ENCODE measurements at places on chromosomes 3 and 15. TPM values are rescaled to one million over a fixed set of nuclear protein-coding genes. Genes with fewer than 3 reads are reported as not detected.

DNA sequence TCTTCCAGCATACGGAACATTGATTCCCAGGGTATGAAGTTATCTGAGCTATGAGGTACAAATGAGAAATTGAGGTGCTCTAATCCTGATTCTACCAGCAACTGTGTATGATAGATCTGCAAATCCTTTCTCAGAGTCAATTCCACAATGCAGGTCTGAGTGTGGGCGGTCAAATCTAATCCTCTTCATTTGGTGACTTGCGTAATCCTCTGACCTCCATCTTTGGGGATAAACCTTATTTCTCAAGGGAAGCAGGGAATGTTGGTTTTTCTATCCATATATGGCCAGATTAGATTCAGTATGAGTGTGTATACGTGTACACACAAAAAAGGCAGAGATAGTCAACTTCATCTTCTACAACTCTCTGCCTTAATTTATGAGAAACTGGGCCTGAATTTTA, 348.4 kb upstream of the IL12A start:
- H3K36me3 ChIP-seq, result no peaks in the 10 kb centered on the region
- 0 out of 2 replicates have a peak, but pooled peaks cover 3% of the 10 kb centered on the region for H3K4me1 ChIP-seq
- no peak for DNase-seq
- H3K27ac ChIP-seq, result no peak overlapping the region

DNA sequence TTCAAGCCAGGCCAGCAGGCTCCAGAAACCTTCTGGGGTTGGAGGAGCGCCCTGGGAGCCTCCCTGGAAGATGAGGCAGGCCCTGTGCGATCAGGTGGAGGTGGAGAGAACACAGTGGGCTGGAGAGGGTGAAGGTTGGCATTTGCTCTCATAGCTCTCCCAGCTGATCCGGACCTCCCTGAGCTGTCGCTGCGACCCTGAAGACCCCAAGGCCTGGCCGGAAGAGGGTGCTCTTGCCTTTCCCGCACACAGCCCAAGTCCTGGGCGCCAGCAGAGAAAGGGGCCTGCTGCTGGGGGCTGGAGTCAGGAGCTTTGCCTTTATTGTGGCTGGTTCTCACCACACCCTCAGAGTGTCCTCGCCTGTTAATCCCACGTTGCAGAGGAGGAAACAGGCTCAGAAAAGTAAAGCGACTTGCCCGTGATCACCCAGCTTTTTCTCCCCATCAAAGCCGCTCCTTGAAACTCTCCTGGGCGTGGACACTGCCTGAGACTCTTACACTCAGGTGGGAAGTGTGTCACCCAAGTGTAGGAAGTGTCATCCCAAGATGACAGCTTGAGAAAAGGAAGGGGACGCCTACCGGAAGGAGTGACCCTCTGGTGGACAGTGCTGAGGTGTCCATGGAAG, 8.6 kb upstream of the RPL29 start:
- H3K36me3 ChIP-seq, result no peaks in the 10 kb centered on the region
- peaks cover 15% of the 10 kb centered on the region for H3K4me1 ChIP-seq
- H3K4me3 ChIP-seq, result no peak overlapping the region
- H3K27me3 ChIP-seq, result no peaks in the 10 kb centered on the region
- H3K27ac ChIP-seq, result no peak overlapping the region
- DNase-seq, result peak; percentile 82

GRCh38 chr3:187798126-187798525, 52.9 kb upstream of the BCL6 start:
- H3K4me3 ChIP-seq, result no peak overlapping the region
- H3K27ac ChIP-seq, result no peak overlapping the region
- no peaks in the 10 kb centered on the region for H3K27me3 ChIP-seq
- H3K4me1 ChIP-seq, result no peaks in the 10 kb centered on the region
- no peak for DNase-seq

GRCh38 chr15:39583596-39584265, 2.9 kb downstream of the THBS1 start:
- H3K4me3 ChIP-seq, result no peak overlapping the region
- H3K27me3 ChIP-seq, result no peaks in the 10 kb centered on the region
- H3K27ac ChIP-seq, result no peak overlapping the region
- H3K4me1 ChIP-seq, result no peaks in the 10 kb centered on the region
- DNase-seq, result peak; percentile 49

- no peaks in the 10 kb centered on the region for H3K36me3 ChIP-seq
- H3K27ac ChIP-seq, result no peak overlapping the region
- H3K27me3 ChIP-seq, result no peaks in the 10 kb centered on the region
- no peaks in the 10 kb centered on the region for H3K4me1 ChIP-seq
Observed at GRCh38 chr3:169931747-169932520, 20.6 kb downstream of the SAMD7 start.

- DNase-seq, result no peak
- H3K36me3 ChIP-seq, result no peaks in the 10 kb centered on the region
- no peaks in the 10 kb centered on the region for H3K27me3 ChIP-seq
- no peak overlapping the region for H3K4me3 ChIP-seq
Observed at GRCh38 chr15:40489274-40490175, 18.7 kb downstream of the CHST14 start.

DNA sequence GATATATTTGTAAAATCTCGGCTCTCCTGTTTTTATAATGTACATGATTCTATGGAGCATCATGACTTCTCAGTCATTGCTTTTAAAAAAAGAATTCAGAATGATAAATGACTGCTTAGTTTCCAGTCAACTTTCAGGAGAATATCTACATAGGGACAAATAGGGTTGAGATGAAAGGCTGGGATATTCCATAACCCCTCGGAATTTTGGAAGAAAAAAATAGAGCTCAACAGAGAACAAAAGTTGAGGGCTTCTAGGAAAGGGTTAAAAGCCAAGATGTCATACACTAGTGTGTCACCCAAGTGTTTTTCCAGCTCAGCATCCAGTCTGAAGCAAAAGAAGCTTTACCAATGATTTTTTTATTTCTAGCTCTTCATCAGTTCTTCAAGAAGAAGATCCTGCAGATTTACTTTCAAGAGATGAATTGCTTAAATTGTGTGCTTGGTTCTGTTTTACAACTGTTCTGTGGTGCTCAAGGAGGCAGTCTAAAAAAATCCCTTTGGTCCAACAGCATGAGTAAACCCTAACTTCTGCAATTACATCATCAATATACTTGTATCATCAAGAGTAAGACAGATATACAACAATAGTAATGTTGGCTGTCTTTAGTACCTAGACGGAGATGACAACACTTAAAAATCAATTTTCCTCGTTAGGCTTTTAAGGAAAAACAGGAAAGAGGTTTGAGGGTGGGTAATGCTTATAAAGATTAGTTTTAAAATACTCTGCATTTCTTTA, 979 bp downstream of the UNC13C start:
- no peak for DNase-seq
- no peaks in the 10 kb centered on the region for H3K27me3 ChIP-seq
- no peaks in the 10 kb centered on the region for H3K36me3 ChIP-seq
- H3K4me3 ChIP-seq, result peak overlapping the region; percentile 60

- H3K4me3 ChIP-seq, result no peak overlapping the region
- H3K27ac ChIP-seq, result no peak overlapping the region
- DNase-seq, result no peak
- H3K27me3 ChIP-seq, result no peaks in the 10 kb centered on the region
Observed at GRCh38 chr3:39118931-39119660, 11.6 kb downstream of the TTC21A start.

GRCh38 chr15:62306851-62307504, 141.9 kb upstream of the C2CD4B start:
- H3K27me3 ChIP-seq, result no peaks in the 10 kb centered on the region
- DNase-seq, result peak; percentile 83
- H3K27ac ChIP-seq, result no peak overlapping the region
- no peak overlapping the region for H3K4me3 ChIP-seq
- peaks cover under 1% of the 10 kb centered on the region for H3K36me3 ChIP-seq

DNA sequence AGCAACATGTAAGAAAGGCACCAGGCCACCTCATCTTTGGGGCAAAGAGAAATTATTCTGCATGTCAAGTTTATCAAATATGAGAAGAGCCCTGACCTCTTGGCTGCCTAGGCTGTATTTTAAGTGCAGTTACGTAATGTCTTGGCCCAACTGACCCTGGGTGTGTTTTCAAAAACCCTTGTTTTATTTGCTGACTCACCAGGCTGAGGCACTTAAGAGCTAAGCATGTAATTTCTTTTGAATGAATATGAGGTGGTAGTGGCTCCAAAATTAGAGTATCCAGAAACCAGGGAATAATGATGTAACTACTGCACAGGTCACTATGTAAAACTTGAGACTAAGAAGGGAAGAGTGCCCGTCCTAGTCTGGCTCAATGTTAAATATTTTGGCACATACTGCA, 24.3 kb downstream of the PGPEP1L start:
- H3K27ac ChIP-seq, result no peak overlapping the region
- no peak for DNase-seq
- no peak overlapping the region for H3K4me3 ChIP-seq
- peaks cover 6% of the 10 kb centered on the region for H3K36me3 ChIP-seq

- H3K27me3 ChIP-seq, result no peaks in the 10 kb centered on the region
- no peak for DNase-seq
- peaks cover 31% of the 10 kb centered on the region for H3K36me3 ChIP-seq
- H3K4me1 ChIP-seq, result no peaks in the 10 kb centered on the region
- H3K4me3 ChIP-seq, result peak overlapping the region; percentile 99
Observed at GRCh38 chr3:23920151-23920655, 3.3 kb downstream of the RPL15 start.

GRCh38 chr3:164962610-164963009, 115.7 kb downstream of the SI start:
- DNase-seq, result no peak
- H3K4me1 ChIP-seq, result no peaks in the 10 kb centered on the region
- H3K4me3 ChIP-seq, result no peak overlapping the region
- no peaks in the 10 kb centered on the region for H3K36me3 ChIP-seq
- H3K27me3 ChIP-seq, result no peaks in the 10 kb centered on the region
- no peak overlapping the region for H3K27ac ChIP-seq

- H3K4me3 ChIP-seq, result no peak overlapping the region
- peaks cover 3% of the 10 kb centered on the region for H3K4me1 ChIP-seq
- H3K27me3 ChIP-seq, result no peaks in the 10 kb centered on the region
- no peaks in the 10 kb centered on the region for H3K36me3 ChIP-seq
- DNase-seq, result no peak
Observed at GRCh38 chr3:188305220-188305619, 151.3 kb downstream of the LPP start.

- no peak overlapping the region for H3K27ac ChIP-seq
- H3K27me3 ChIP-seq, result no peaks in the 10 kb centered on the region
- H3K4me3 ChIP-seq, result no peak overlapping the region
Observed at GRCh38 chr3:61893840-61894566, 332.6 kb downstream of the PTPRG start.

DNA sequence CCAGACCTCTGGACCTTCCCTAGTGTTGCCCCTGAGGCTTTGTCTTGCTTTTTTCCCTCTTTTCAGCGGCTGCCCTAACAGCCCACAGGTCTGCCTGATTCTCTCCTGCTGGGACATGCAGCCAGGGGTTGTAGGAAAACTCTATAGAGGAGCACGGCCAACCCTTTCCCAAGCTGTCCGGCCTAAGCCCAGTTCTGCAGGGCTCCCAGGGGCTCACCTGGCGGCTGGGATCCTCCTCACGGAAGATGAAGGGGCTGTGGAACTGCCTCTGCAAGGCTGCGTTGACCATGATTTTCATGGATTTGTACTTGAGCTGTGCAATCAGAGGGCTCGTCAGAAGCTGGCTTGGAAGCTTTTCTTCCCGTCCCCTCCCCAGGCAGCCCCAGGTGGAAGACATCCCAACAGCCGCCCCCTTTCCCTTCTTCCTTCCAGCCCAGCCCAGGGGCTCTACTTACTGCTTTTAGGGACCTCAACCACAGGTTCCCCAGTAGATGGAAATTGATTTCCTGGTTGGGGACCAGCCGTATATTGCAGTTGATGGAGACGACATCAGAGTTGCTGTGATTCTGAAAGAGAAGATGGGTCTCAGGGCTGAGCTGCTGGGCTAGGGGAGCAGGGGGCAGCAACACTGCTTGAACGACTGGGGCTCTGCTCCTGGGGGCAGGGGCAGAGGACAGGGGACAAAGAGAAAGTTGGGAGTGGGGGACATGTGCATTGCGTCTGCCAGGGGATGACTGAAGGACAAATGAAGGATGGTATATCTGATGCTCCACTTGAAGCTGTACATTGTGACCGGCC, 29.8 kb downstream of the FEM1B start:
- H3K27ac ChIP-seq, result no peak overlapping the region
- H3K27me3 ChIP-seq, result no peaks in the 10 kb centered on the region
- no peak overlapping the region for H3K4me3 ChIP-seq
- no peaks in the 10 kb centered on the region for H3K4me1 ChIP-seq

DNA sequence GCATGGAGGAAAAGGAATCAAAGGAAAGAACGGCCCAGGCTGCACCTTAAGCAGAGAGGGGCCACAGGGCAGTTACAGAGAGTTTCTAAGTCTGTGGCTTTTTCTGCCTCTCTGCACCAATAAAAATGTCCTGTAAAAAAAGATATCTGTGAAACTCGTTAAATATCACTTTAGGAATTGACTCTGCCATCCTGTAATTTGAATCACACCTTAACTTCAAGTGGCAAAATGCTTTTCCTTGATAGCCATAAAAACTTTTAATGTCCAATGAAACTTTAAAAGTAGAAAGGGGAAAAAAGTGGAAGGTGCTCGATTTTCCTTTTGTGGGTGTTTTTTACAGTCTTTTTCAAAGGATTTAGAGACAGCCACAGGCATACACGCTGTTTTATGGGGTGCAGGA, 255.7 kb downstream of the ARRDC4 start:
- H3K4me3 ChIP-seq, result no peak overlapping the region
- peaks cover 1% of the 10 kb centered on the region for H3K36me3 ChIP-seq
- no peaks in the 10 kb centered on the region for H3K27me3 ChIP-seq
- DNase-seq, result no peak

- no peak overlapping the region for H3K27ac ChIP-seq
- no peak for DNase-seq
- no peaks in the 10 kb centered on the region for H3K27me3 ChIP-seq
- H3K36me3 ChIP-seq, result peaks cover 16% of the 10 kb centered on the region
Observed at GRCh38 chr3:178690571-178690970, 154.3 kb downstream of the KCNMB2 start.

DNA sequence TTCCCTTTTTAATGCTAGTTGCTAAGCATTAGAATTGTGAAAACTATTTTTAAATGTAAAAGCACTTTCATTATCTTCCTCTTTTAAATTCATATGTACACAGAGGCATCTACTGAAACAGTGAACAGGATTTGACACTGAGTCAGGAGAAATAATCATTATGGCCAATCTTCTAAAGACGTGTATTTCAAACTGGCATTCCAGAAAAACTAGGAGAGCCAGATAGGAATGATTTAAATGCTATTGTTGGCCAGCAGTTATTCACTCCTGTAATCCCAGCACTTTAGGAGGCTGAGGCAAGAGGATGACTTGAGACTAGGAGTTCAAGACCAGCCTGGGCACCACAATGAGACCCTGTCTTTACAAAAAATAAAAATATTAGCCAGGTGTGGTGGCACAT, 67.6 kb upstream of the RAP2B start:
- no peaks in the 10 kb centered on the region for H3K36me3 ChIP-seq
- H3K27me3 ChIP-seq, result no peaks in the 10 kb centered on the region
- H3K4me3 ChIP-seq, result no peak overlapping the region
- H3K4me1 ChIP-seq, result peaks cover 2% of the 10 kb centered on the region

The CRELD1 gene
- total RNA-seq, result 17.2 TPM

The FGD5 gene
- total RNA-seq, result 7.8 TPM

The ALDH1A2 gene
- total RNA-seq, result 0.72 TPM

The FAM81A gene
- 1.0 TPM for total RNA-seq

The NUSAP1 gene
- 157 TPM for total RNA-seq

The ZNF592 gene
- total RNA-seq, result 32.7 TPM

The PRR20G gene
- total RNA-seq, result 0.26 TPM
